ENCODE measurements at places on chromosomes 1 and 21.

DNA sequence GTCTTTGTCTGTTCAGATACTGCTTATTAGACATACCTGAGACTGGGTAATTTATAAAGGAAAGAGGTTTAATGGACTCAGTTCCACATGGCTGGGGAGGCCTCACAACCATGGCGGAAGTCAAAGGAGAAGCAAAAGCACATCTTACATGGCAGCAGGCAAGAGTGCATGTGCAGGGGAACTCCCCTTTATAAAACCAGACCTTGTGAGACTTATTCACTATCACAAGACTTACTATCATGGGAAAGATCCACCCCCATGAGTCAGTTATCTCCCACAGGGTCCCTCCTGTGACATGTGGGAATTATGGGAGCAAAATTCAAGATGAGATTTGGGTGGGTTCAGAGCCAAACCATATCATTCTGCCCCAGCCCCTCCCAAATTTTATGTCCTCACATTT lies 7.1 kb upstream of the PSMA5 start:
- DNase-seq = peak; percentile 17

DNA sequence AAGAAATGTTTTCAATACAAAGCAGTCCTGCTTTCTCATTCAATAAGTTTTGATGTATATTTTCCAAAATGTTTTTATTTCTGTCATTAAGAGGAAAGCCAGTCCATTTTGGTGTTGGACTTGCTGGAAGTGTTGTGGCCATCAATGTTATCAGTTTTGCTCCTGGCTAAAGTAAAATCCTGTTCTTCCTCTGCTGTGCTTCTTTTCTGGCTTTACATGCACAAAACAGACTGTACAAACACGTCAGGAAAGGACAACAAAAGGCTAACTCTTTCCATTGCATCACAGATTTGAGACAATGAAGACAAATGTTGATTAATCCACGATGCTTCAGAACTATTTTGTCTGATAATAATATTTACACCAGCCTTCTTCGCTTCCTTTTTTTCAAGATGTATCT lies 735.4 kb downstream of the LTN1 start:
- peak; percentile 3 for DNase-seq

GRCh38 chr1:72060466-72061245 lies 221.7 kb downstream of the NEGR1 start:
- no peak for DNase-seq

DNA sequence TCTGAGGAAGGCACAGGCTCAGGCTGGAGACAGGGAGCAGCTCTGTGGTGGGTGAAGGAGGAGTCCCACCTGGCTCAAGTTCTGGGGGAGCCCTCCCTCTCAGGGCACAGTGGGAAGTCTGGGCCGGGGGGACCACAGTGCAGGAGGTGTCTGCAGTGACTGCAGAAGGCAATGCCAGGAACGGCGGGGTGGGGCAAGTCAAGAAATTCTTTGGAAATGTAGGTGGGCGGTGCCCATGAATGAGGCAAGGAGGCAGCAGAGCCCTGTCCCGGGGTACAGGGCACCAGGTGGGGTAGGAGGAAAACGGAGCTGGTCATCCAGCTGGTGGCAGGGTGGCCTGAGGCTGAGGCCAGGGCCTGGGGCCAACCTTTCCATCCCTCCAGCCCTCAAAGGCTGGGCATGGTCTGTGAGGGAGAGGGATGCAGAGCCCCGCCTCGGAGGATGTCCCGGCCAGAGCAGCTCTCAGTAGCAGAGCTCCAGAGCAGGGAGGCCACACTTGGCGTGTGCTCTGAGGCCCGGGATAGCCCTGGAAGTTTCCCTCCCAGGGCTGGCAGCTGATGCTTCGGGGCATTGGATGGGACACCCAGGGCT lies 4.7 kb downstream of the TFF3 start:
- no peak for DNase-seq

DNA sequence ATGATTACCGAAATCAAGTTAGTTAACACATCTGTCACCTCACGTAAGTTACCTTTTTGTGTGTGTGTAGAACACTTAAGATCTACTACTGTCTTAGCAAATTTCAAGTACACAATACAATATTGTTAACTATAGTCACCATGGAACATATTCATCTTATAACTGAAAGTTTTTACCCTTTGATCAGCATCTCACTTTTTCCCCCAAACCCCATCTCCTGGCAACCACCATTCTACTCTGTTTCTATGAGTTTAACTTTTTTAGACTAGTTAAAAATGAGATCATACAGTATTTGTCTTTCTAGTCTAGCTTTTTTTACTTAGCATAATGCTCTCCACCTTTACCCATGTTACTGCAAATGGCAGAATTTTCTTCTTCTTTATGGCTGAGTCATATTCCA lies 124.7 kb downstream of the RABGAP1L start:
- DNase-seq = no peak

DNA sequence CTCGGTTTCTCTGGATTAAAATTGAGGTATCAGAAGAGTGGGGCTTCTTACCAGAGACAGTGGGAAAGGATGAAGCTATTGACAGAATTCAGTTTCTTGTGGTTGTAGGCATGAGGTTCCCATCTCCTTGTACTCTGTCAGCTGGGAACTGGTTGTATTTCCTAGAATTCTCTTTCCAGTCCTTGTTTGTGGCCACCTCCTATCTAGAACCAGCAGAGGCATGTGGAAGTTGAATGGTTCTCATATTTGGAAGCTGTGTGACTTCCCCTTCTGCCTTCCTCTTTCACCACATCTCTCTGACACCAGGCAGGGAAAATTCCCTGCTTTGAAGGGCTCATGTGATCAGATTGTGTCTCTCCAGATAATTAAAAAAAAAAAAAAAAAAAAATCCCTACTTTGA lies 457.7 kb upstream of the ADAMTS5 start:
- peak; percentile 5 for DNase-seq

- DNase-seq = no peak
Observed at GRCh38 chr1:99673315-99673714, 27.4 kb downstream of the PALMD start.

- no peak for DNase-seq
Observed at GRCh38 chr21:41186755-41187536, 19.0 kb downstream of the BACE2 start.

DNA sequence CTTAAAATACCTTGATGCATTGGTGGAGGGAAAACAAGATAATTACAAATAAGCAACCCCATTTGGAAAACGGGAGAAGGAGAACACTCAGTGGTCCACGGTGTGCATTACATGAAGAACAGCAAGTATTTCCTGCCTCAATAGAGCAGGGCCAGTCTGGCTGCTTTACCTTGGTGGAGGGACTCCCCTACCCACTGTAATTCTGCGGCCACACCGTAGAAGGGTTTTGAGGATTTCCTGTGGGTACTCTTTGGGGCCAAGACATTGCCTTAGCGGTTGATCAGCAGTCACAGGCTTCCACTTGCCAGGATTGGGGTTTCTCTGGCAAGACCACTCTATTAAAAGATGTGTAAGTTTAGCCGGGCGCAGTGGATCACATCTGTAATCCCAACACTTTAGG lies 16.3 kb upstream of the TMEM54 start:
- no peak for DNase-seq

DNA sequence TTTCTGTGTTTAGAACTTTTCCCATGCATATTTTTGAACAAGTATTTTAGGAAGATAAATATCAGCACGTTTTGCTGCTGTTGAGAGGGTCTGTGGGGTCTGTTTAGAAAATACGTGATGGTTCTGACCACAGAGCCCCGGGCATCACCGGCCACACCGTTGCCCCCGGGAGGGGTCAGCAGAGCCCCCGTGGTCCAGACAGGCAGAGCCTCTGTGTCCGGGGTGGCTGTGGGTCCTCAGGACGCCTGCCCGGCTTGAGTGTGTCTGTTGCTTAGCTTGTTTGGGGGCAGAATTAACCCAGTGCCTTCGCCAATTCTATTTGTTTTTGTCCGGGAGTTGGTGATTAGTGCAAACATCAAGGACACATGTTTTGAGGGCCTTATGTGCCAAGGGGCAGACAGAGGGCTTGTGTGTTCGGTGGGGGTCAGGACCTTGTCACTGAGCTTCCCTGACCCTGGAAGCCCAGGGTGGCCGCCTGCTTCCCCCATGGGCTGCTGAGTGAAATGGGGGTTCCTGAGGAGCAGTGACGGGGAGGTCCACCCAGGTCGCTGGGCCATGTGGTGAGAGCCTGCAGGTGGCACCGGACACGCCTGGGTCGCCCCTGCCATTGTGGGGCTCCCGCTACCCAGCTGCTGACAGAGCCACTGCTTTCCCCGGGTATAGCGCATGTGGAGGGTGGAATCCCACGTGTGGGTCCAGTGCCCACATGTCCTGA lies 122.2 kb downstream of the SIK1 start:
- DNase-seq = no peak

GRCh38 chr1:20440785-20441200 lies 45.2 kb downstream of the CAMK2N1 start:
- DNase-seq = peak; percentile 36

DNA sequence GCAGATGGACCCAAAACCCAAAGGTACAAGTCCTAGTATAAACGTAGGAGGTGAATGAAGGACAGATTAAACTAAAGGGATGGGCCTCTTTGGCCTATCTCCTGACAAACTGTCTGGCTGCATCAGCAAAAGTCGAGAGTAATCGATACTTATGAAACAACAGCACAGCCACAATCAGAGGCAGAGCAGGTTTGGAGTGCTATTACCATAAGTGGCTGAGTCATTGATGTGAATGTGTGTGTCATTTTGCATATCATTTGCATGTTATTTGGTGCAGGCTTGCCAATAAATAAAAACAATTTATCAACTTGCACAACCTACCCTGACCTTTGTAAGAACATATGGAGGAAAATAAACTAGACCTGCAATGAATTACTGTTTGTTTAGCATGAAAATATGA lies 283.1 kb downstream of the NUF2 start:
- no peak for DNase-seq

- DNase-seq = peak; percentile 25
Observed at GRCh38 chr21:27649762-27650161, 682.9 kb upstream of the ADAMTS5 start.

- DNase-seq = peak; percentile 16
Observed at GRCh38 chr1:18408656-18409370, 71.9 kb upstream of the KLHDC7A start.

DNA sequence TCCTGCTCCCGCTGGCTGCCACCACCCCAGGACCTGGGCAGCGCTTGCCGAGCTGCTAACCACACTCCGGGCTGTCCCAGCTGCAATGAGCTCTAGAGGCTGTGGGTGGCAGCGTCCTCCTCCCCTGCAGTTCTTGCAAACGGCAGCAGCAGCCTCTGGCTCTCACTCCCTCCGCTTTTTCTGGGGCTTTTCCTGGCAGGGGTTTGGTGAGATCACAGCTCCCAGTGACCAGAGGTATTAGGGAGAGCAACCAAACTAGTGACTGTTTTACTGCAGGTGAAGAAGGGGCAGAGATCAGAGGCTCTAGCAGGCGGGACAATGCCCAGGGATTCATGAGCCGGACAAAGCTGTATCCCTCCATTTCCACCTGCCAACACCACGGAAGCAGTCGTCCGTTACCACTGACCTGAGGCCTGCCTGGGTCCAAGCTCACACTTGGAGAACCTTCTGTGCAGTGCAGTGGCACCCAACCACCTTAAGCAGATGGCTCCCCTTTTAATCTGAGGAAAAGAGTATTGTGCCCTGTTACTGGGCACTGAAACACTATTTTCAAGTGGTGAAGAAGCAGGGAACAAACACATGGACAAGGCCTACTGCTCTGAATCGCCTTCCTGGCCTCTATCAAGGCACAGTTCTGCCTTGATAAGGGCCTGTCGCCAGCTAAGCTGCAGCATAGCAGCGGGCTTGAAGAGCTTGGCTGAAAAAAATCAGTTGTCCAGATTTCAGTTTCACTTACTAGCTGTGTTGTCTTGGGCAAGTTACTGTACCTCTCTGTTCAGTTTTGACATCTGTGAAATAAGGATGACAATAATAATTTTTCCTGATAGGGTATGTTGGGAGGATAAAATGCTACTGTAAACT lies at the start of gene F5:
TSS of gene F5 (minus strand) at position 87 of the 861 bp plus-strand sequence. CDS start 95 bp downstream, outside the sequence.
- peak; percentile 84 for DNase-seq

- DNase-seq = no peak
Observed at GRCh38 chr1:20115479-20115878, 3.9 kb downstream of the PLA2G2D start.

GRCh38 chr1:203101813-203102634 lies 16.2 kb upstream of the MYOG start:
- DNase-seq = no peak

- DNase-seq = peak; percentile 95
Observed at GRCh38 chr1:222817529-222817928, 2.7 kb downstream of the DISP1 start.

DNA sequence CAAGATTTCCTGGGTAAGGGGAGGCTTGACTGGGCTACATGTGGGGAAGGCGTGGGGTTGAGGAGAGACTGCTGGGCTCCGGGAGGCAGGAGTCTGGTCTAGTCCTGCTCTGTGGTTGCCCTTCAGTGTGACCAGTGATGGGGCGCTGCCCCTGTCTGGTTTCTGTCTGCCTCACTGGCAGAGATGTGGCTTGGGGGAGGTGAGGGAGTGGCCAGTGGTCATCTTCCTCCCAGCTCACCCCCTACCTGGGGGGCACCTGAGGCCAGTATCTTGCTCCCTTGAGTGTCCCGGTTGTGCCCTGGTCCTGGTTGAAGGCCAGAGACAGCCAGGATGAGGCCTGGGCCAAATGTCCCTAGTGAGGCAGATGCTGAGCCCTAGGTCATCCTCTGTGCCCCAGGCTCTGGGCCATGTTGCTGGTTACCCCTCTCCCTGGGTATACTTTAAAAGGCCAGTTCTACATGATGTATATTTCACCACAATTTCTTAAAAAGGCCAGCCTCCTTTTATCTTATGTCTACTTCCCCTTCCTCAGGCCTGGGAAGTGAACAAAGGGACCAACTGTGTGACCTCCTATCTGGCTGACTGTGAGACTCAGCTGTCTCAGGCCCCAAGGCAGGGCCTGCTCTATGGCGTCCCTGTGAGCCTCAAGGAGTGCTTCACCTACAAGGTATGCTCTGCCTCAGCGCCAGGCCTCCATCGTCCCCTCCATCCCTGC lies 10.5 kb downstream of the FAAH start:
- no peak for DNase-seq

DNA sequence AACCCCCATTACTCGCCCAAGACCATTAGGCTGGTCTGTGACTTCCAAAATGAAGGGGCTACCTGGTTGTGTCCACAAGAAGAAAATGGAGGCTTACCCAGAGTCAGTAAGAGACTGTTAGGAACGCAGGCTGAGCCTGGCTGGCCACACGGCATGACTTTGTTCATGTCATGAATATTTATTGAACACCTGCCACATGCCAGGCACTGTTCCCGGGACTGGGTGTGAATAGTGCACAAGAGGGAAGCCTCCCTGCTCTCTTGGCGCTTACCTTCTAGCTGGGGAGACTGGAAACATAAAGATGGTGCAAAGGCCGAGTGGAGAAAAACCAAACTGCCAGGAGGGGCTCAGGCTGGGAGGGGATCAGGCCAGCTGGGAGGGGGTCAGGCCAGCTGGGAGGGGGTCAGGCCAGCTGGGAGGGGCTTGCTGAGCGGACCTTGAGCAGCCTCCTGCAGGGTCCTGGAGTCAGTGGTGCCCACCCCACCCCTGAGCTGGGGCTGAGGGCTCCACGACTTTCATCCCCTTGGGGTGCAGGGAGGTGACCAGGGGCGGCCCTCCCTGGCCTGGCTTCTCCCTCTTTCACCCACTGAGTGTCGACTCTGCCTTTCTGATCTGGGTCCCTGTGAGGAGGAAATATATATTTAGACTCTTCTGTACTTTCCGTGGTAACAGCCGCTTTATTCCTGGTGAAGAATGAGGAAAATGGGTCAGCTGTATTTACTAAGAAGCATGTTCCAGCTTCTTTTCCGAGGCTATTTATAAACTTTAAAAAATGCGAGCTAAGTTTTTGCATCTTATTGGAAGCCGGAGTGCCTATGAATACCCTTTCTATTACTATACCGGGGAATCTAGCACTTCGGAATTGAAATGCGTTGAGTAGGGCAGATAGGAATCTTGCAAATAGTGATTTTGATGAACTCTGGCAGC lies 139.0 kb downstream of the CAMTA1 start:
- DNase-seq = no peak

- no peak for DNase-seq
Observed at GRCh38 chr1:219563568-219563967, 49.3 kb downstream of the ZC3H11B start.
